GM19239 (cell line): ENCODE measurements at places on chromosomes 7 and 10.

- no peak for DNase-seq
Measured at GRCh38 chr10:35416619-35417312, 80.5 kb downstream of the CCNY start.

GRCh38 chr7:114148779-114149178, 230.0 kb upstream of the PPP1R3A start:
- DNase-seq = no peak

DNA sequence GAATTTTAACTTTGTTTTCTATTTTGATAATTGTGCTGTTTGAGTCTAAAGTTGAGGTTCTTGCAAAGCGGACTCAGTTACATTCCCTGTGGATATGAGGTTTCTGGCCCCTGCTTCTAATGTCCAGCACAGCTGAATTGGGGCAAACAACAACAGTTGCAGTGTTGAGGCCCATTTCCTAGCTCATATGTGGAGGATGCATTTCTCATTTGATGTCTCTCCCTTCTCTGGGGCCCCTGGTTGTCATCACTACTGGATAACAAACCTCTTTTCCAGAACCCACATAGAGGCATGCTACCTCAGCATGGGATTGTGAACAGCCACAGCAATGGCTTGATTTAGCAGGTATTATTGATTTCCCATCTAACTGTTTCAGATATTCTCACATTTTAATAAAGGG, 208.2 kb upstream of the VSTM2A start:
- no peak for DNase-seq

- DNase-seq = no peak
Measured at GRCh38 chr10:4219901-4220300, 434.9 kb upstream of the KLF6 start.
